Esophagus muscularis mucosa (tissue), 4 donors: ENCODE measurements at places on chromosomes 3 and 15. TPM values are rescaled to one million over a fixed set of nuclear protein-coding genes. Genes with fewer than 3 reads are reported as not detected.

DNA sequence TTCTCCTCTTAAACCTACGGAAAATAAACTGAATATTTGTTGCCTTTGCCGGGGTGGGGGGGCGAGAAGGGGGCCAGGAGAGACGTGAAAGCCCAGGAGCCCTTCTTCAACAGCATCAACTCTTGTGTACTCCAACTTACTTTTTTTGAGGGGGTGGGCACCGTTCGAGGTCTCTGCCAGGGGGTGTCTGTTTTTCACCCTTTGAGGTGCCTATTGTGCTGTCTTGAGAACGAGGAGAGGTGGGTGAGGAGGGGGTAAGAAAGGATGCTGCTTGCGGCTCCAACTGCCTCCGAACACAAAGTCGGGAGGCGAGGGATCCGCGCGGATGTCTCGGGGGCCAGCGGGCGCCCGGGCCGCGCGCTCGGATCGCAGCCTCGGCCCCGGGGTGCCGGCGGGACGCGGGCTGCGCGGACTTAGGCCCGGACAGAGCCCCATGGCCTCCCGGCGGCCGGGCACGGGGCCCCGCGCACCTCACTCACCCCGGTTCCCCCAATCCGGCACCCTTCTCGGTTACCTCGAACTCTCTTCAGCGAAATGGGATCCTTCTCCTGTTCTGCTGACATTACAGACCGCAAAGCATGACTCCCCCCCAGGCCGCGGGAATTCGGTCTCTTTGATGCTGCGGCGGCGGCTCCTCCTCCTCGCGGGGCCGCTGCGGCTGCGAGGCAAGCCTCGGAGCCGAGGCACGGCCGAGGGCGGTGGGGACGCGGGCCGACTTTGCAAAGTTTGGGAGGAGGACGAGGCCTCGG lies 650 bp downstream of the PYGO1 start:
- no peak for DNase-seq
- peak overlapping the region; percentile 75 for H3K4me3 ChIP-seq
- peaks cover 37% of the 10 kb centered on the region for H3K4me1 ChIP-seq

DNA sequence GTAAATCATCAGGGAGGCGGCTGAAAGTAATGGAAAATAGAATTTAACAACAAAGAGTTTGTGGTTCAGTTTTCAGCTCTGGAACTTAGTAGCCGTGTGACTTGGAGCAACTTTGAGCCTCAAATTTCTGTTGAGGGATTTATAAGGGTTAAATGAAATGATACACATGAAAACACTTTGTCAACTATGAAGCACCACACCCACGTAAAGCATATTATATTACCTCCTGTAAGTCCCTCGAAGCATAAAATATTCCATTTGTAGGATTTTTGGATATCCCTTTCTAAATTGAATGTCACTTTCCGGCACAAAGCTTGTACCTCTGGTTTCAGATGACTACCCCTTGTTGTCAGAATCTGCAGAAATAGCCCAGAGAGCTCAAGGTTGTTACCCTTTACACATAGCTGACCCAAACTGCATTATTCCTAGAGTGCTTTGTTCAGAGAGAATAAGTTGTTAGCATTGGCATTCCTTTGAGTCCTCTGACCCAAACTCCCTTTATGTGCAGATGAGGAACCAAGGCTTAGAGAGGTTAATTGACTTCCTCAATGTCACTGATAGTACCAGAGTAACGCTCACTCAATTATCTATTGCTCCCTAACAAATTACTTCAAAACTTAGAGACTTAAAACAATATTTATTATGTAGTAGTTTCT lies 187.9 kb upstream of the UMPS start:
- no peak overlapping the region for H3K27ac ChIP-seq
- H3K27me3 ChIP-seq: no peaks in the 10 kb centered on the region
- no peak overlapping the region for H3K4me3 ChIP-seq
- no peaks in the 10 kb centered on the region for H3K36me3 ChIP-seq

DNA sequence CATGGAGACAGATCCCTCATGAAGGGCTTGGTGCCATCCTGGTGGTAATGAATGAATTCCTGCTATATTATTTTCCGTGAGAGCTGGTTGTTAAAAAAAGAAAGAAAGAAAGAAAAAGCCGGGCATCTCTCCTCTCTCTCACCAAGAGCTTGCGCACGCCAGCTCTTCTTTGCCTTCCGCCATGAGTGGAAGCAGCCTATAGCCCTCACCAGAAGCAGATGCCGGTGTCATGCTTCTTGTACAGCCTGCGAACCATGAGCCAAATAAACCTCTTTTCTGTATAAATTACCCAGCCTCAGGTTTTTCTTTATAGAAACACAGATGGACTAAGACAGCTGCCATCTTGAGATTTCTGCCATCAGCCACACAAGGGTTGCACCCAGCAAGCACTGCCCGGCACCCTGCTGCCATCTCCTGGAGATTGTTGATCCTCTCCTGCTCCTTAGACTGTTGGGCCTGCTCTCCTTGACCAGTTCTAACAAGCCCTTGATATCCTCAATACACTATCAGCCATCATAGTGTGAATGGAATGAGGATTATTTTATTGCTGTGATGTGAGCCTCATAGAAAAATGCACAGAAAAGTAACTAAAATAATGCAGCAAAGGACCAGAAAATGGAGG lies 3.5 kb upstream of the AHSG start:
- peaks cover 20% of the 10 kb centered on the region for H3K27me3 ChIP-seq
- no peak for DNase-seq

GRCh38 chr3:109570408-109570807 lies 233.1 kb upstream of the DPPA4 start:
- no peaks in the 10 kb centered on the region for H3K4me1 ChIP-seq
- no peak overlapping the region for H3K27ac ChIP-seq
- DNase-seq: no peak
- no peaks in the 10 kb centered on the region for H3K36me3 ChIP-seq

- H3K36me3 ChIP-seq: no peaks in the 10 kb centered on the region
- H3K4me1 ChIP-seq: no peaks in the 10 kb centered on the region
- no peaks in the 10 kb centered on the region for H3K27me3 ChIP-seq
Measured at GRCh38 chr3:3081381-3082233, 28.6 kb downstream of the IL5RA start.

- H3K27me3 ChIP-seq: no peaks in the 10 kb centered on the region
- H3K4me1 ChIP-seq: no peaks in the 10 kb centered on the region
- no peak overlapping the region for H3K4me3 ChIP-seq
- DNase-seq: no peak
- H3K27ac ChIP-seq: no peak overlapping the region
Measured at GRCh38 chr3:126108676-126109050, 24.7 kb upstream of the SLC41A3 start.

- no peak for DNase-seq
- no peak overlapping the region for H3K27ac ChIP-seq
- no peaks in the 10 kb centered on the region for H3K27me3 ChIP-seq
- H3K4me1 ChIP-seq: peaks cover 8% of the 10 kb centered on the region
Measured at GRCh38 chr15:76139368-76140073, 79.7 kb downstream of the TMEM266 start.

DNA sequence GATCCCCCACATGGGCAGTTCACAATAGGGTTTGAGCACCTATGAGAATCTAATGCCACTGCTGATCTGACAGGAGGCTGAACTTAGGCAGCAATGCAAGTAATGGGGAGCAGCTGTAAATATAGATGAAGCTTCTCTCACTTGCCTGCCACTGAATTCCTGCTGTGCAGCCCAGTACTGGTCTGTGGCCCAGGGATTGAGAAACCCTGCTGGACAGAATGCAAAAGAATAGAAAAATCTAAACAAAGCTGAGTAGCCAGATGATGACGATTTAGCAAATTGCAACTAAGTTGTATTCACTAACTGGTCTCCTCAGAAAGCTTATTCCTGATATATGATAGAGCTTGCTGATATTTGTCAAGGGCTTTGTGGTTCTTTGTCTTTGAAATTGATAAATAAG lies 34.3 kb upstream of the APH1B start:
- H3K36me3 ChIP-seq: no peaks in the 10 kb centered on the region
- H3K27me3 ChIP-seq: no peaks in the 10 kb centered on the region
- H3K4me3 ChIP-seq: no peak overlapping the region
- H3K4me1 ChIP-seq: peaks cover 88% of the 10 kb centered on the region

DNA sequence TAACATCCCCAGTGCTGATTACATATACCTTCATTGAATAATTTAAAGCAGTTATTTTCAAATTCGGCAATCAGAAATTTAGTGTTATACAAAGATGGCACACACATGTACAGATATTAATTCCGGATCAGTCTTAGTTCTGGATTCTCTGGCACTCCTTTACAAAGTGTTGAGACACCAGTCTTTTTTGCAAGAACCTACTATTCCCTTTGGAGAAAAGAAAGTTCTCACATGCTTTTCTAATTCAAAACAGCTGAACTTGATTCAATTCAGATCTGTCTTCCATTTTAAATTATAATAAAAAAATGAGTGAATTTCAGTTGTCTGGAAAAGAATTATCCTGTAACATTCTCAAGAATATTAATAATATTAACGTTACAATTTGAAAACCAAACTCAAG lies 20.4 kb downstream of the CCDC191 start:
- H3K4me1 ChIP-seq: no peaks in the 10 kb centered on the region
- H3K27me3 ChIP-seq: no peaks in the 10 kb centered on the region
- H3K27ac ChIP-seq: no peak overlapping the region

- peak; percentile 37 for DNase-seq
- no peaks in the 10 kb centered on the region for H3K27me3 ChIP-seq
- no peak overlapping the region for H3K27ac ChIP-seq
- H3K4me3 ChIP-seq: no peak overlapping the region
Measured at GRCh38 chr15:67878712-67879206, 38.9 kb upstream of the RNU6-1 start.

DNA sequence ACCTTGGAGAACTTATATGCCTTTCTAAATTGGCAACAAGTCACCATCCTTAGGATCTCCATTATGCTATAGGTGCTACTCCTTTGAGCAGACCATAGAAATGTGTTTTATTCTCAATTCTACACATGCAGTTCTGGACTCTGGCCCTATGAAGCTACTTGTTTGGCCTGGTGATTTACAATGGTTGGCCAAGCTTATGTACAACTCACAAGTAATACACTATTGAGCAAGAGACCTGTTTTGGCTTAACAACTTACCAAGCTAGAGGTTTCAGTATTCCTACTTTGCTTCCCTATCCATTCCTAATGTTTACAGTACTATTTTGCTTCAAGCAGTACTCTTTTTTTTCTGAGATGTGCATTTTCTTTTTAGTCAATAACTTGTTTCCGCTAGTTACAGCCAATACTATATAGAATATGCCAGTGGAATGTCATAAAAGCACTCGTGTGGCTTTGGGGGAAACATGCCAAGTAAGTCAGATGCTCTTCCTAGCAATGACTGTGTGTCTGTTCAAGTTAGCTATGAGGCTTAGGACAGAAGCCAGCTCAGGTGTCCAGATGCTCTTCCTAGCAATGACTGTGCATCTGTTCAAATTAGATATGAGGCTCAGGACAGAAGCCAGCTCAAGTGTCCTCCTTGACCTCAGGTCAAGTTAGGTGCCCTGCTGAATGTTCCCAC lies 174.9 kb upstream of the SEMA6D start:
- H3K27ac ChIP-seq: no peak overlapping the region
- H3K27me3 ChIP-seq: no peaks in the 10 kb centered on the region
- no peaks in the 10 kb centered on the region for H3K36me3 ChIP-seq
- H3K4me1 ChIP-seq: no peaks in the 10 kb centered on the region
- no peak for DNase-seq
- H3K4me3 ChIP-seq: no peak overlapping the region

- H3K27ac ChIP-seq: no peak overlapping the region
- no peak for DNase-seq
- H3K4me1 ChIP-seq: peaks cover 14% of the 10 kb centered on the region
- H3K27me3 ChIP-seq: no peaks in the 10 kb centered on the region
- H3K4me3 ChIP-seq: no peak overlapping the region
Measured at GRCh38 chr3:194054540-194054939, 81.4 kb upstream of the HES1 start.

DNA sequence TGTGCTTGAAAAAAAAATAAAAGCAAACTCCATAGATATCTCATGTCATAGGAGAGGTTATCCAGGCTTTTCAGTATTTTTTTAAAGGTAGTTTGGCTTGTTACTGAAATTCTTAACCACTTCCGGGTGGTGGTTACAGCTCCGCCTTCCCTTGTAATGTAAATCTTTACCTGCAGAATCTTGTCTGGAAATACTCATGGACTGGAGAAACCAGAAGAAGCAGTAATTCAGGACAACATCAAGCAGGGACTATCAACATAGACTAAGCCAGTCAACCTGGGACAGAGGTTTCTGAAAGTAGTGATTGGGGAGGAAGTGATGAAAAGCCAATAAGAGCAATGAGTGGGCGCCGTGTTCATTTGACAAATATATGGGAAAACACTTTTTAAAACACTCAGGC lies 78.9 kb upstream of the SKOR1 start:
- no peak for DNase-seq
- H3K4me1 ChIP-seq: peaks cover 14% of the 10 kb centered on the region
- H3K27me3 ChIP-seq: no peaks in the 10 kb centered on the region
- peaks cover 20% of the 10 kb centered on the region for H3K36me3 ChIP-seq

GRCh38 chr3:111143-112069 lies 85.2 kb upstream of the CHL1 start:
- no peaks in the 10 kb centered on the region for H3K27me3 ChIP-seq
- no peak overlapping the region for H3K4me3 ChIP-seq
- no peaks in the 10 kb centered on the region for H3K36me3 ChIP-seq
- no peaks in the 10 kb centered on the region for H3K4me1 ChIP-seq

- H3K36me3 ChIP-seq: no peaks in the 10 kb centered on the region
- no peaks in the 10 kb centered on the region for H3K27me3 ChIP-seq
- DNase-seq: no peak
- no peak overlapping the region for H3K27ac ChIP-seq
- H3K4me3 ChIP-seq: no peak overlapping the region
Measured at GRCh38 chr3:48142316-48142870, 45.8 kb downstream of the CDC25A start.

GRCh38 chr15:77144492-77145070 lies 73.7 kb upstream of the TSPAN3 start:
- no peak overlapping the region for H3K4me3 ChIP-seq
- H3K4me1 ChIP-seq: no peaks in the 10 kb centered on the region
- no peak for DNase-seq

DNA sequence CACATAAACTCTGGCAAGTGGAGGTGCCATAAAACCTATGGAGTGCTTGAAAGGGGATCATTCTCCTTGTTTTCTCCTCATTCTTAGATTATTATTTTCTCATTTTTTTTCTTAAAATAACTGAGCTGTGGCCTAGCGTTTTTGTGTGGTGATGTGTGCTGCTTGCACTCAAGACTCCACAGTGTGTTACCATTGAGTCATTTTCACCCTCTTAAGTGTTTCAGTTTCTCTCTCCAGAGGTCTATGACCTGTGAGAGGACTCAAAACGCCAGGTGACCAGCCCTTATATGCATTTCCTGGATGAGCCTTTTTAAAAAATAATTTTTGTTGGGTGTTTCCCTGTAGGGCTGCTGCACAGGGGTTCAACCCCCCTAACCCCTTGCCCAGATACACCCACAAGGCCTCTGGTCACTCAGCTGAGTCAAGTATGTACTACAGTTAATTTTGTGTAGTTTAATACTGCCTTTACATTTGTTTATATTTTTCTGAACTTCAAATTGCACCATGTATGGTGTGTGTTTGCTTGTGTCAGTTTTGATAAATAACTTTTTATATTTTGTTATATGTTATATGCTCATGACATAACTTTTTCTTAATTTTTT lies 15.4 kb upstream of the BTLA start:
- no peak for DNase-seq
- no peaks in the 10 kb centered on the region for H3K4me1 ChIP-seq

- no peaks in the 10 kb centered on the region for H3K27me3 ChIP-seq
- no peak for DNase-seq
- no peak overlapping the region for H3K4me3 ChIP-seq
- no peak overlapping the region for H3K27ac ChIP-seq
Measured at GRCh38 chr3:137988152-137988551, 21.8 kb upstream of the CLDN18 start.

- no peak for DNase-seq
- no peak overlapping the region for H3K4me3 ChIP-seq
- no peak overlapping the region for H3K27ac ChIP-seq
Measured at GRCh38 chr3:69368129-69368741, 17.7 kb downstream of the FRMD4B start.

GREM1 gene
- total RNA-seq: 31.9 TPM

ACTRT3 gene
- total RNA-seq: 4.5 TPM

CSK gene
- 28.7 TPM for total RNA-seq

CMSS1 gene
- 13.8 TPM for total RNA-seq

ULK4 gene
- total RNA-seq: 15.4 TPM
